ENCODE measurements at places on chromosomes 11 and 22.

DNA sequence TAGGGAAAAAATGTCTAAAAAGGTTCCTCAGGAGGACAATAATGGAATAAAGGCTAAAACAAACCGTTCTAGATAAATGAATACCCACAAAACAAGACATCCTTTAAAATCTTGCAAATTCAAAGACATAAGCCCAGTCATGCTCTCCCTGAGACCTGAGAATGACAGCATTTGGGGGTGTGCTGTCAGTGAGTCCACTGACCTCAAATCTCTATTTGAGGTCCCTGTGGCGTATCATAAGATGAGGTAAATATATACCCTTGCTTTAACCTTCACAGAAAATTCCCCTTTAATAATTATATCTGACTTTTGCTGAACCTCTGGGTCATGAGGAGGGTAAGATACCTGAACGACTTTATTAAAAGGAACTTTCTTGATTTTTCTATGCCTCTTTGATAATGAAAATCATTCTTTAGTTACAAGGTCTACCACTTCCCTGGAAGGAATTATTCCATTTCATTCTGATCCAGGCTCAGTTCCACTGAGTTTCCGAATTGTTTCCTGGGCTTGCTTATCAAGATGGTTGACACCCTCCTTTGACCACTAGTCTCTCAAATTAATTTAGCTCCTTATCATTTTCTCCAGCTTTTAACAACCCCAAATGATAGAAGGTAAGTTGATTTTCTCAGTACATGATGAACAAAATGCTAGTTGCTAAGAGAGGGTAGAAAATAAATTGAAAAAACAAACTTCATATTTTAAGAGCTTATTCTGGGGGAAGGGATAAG lies 53.8 kb upstream of the CHRM4 start:
- no peak for DNase-seq

DNA sequence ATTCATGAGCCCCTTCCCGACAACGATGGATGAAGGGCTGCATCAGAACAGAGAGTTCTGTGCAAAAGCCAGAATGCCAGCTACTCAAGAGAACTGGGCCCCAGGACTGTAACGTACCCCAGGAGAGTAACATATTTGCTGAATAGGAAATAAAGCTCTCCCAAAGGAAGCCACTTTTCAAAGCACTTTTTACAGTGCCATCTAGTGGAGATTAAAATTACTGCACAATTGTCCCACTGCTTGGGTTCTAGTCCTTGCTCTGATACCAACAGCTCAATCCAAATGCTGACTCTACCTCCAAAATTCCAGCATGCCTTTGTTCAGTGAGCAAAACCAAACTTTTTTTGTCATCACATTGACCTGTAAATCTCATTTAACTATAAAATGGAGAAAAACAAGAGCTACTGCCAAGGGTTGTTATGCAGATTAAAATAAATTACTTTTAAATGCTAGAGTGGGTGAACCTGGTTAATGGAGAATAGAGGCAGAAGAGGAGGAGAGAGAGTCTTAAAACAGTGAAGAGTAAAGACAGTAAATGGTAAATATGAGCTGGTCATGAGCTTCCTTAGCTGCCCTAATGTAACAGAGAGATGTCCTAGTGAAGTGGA lies 87.6 kb upstream of the FSHB start:
- no peak for DNase-seq

DNA sequence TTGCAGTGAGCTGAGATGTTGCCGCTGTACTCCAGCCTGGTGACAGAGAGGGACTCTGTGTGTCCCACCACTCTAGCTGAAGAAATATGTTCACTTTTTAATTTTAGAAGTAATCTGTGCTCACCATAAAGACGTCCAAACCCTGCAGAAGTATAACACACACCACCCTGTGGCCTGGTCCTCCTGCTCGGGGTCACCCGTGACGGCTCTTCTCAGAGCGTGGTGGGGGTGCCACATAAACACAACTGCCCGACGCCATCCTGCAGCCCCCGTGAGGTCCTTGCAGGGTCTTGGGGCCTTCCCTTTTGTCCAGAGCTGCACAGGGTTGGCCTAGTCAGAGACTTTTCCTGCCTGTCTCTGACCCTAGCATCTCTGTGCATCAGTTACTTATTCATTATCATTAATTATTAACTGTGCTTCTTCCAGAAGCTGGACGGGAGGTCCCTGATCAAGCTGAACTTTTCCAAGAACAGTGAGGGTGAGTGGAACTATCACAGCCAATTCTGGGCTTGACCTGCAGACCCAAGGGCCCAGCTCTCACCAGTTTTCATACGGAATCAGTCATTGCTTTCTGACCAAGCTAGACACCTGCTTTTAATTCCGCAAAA lies 8.9 kb downstream of the PPIL2 start:
- no peak for DNase-seq

- no peak for DNase-seq
These were observed 281.0 kb upstream of the C11orf87 start for GRCh38 chr11:109140857-109141515.

- no peak for DNase-seq
These were observed 80.7 kb upstream of the PPARA start for GRCh38 chr22:46069521-46070214.

GRCh38 chr11:9604134-9604533 lies 30.7 kb downstream of the WEE1 start:
- DNase-seq: no peak

DNA sequence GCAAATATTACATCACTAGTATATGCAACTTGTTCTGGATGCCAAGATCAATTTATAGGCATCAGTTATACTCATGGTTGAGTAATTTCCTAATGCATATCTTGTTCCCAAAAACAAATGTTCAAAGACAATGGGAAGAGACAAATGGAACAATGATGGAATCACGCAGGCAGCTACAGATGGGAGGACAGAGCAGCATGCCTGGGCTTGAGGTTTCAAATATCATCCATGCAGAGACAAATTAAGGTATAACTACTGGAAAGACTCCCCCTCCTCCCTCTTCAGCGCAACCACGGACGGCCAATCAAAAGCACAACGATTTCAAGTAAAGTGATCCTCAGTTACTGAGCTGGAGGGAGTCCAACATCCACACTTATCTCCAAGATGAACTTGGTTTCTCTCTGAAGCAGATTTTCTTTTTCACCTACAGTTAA lies 106.8 kb downstream of the CCDC83 start:
- DNase-seq: no peak

DNA sequence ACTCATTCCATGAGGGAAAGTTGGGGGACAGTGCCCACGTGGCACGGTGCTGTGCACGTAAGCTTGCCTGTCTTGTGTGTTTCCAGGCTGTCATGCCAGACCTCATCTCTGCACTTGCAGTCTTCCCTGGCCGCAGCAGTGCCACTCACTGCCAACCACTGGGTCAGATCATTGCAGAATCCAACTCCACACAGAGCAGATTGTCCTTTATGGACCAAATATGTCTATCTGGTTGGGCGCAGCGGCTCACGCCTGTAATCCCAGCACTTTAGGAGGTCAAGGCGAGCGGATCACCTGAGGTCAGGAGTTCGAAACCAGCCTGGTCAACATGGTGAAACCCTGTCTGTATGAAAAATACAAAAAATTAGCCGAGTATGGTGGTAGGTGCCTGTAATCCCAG lies 4.4 kb upstream of the PPARA start:
- DNase-seq: no peak

- DNase-seq: no peak
These were observed 109.8 kb downstream of the ZBTB16 start for GRCh38 chr11:114169321-114169749.

DNA sequence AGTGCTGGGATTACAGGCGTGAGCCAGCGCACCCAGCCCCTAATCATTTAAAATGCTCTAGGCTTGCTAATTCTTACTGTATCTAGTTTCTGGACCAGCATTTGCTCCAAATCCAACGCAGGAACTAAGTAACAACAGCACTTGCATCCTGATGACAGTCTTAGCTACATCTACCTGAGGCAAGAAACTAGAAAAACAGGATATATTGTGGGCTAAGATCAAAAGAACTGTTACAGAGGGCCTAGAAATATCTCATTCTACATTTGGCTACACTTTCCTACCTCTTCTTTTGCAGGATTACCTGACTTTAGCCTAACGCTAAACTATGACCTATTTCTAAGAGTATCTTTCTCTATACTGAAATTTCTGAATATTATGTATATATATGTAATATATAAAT lies 7.8 kb downstream of the DCDC1 start:
- no peak for DNase-seq

DNA sequence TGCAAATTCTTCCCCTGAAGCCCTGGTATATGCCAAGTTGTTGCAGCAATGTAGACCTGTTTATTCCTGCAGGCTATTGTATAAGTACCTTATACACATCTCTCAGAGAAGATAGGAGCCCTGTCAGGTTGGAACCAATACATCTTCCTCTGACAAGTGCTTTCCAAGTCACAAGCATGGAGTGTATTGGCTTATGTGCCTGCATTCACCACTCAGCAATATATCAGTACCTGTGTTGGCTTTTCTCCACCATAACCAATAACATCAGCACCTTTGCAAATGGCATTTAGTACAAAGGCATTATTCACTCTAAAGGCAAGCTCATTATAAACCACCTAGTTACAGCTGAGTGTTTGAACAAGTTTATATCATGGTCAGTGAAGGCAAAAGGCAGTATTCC lies 611.7 kb upstream of the CNTN5 start:
- no peak for DNase-seq

DNA sequence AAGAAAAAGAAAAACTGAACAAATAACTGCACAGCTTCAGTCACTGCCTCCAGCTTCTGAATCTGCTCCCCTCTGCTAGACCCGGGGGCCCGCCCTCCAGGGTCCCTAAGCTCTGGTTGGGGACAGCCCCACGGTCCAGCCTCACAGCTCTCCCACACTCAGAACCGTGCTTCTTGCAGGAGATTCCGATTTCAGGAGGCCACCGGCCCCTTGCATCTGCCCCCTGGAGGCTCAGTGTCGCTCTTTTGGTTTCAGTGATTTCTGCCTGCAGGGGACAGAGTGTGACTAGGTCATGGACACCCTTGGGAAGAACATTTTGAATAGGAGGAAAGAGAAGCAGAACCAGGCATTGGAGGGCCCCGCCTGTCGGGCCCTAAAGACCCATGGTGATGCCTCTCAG lies 23.1 kb upstream of the RPS3 start:
- DNase-seq: no peak

GRCh38 chr11:30107899-30108298 lies 91.1 kb upstream of the KCNA4 start:
- no peak for DNase-seq

- no peak for DNase-seq
These were observed 84.0 kb upstream of the CTSC start for GRCh38 chr11:88421530-88421929.

DNA sequence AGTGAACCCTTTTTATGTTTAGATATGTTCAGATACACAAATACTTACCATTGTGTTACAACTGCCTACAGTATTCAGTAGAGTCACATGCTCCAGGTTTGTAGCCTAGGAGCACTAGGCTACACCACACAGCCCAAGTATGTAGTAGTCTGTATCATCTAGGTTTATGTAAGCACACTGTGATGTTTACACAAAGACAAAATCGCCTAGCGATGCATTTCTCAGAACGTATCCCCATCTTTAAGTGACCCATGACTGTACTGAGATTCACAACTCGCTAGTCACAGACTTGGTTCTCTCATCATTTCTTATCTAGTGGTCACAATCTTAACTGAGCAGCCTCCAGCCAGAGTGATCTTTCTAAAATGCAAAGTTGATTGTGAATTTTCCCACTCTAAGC lies 119.2 kb downstream of the RASSF10 start:
- DNase-seq: no peak

All from esophagus squamous epithelium (tissue), 5 donors.